NCI-H748 treated with DMSO at 0.1 percent for 48 hours (cell line): ENCODE measurements at places on chromosomes 4 and X.
A peak's percentile ranks its signal among the peaks of the same experiment; 100 is the strongest.

- DNase-seq = no peak
Measured at GRCh38 chr4:42339935-42340406, 57.3 kb upstream of the SHISA3 start.

DNA sequence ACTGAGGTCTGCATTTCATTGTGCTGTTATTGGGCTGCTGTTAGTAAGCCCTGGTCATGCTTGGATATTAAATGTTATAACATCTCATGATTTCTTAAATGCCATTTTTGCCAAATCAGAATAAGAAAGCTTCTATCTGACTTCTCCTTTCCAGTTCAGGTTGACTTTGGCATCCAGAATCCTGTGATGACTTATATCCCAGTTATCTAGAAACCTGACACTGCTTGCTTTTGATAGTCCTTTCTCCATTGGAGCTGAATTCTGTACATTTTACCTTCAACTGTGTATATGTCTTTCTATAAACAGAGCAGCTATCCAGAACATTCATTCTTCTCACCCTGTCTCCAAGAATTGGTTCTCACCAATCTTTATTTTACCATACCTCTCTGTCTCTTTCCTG, 257.7 kb upstream of the GNPDA2 start:
- no peak for DNase-seq

DNA sequence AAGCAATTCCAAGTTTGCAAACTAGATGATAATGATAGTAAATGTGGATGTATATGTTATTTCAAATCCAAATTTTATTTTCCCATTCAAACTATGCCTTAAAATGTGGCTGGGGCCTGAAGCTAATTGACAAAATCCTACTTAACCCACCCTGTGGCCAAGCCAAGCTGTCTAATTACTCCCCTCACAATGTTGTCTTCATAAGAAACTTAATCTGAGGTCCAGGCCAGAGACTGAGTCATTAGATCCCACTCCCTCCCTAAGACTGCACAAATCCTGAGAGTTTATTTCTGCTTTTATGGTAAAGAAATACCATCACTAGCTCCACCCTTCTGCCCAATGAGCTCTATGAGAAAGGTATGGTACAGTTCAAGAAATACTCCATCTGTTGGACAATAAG, 16.6 kb downstream of the SMPX start:
- no peak for DNase-seq

- DNase-seq = no peak
Measured at GRCh38 chr4:170884969-170885570, 795.3 kb upstream of the AADAT start.

GRCh38 chrX:6223516-6223915, 5.2 kb downstream of the NLGN4X start:
- peak; percentile 25 for DNase-seq

DNA sequence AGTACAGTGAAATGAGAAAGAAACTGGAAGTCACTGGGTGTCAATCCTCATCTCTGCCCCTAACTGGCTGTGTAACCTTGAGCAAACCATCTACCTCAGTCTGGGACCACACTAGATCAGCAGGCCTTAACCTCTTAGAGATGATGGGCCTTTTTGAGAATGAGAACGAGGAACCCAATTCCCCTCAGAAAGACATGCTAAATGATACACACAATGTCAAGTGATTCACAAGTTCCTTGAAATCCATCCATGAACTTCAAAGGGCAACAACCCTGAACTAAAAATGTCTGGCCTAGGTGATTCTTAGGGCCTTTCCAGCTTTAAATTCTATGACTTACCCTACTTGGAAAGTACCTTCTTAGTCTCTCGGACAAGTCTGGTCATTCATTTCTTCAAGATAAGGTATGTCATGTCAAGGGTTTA, 47.4 kb downstream of the ACSL4 start:
- DNase-seq = no peak

- DNase-seq = no peak
Measured at GRCh38 chr4:21806991-21807390, 141.6 kb downstream of the KCNIP4 start.

GRCh38 chrX:42823443-42823842, 45.5 kb upstream of the PPP1R2C start:
- no peak for DNase-seq

- DNase-seq = no peak
Measured at GRCh38 chr4:7021930-7022664, 21.1 kb upstream of the TADA2B start.

GRCh38 chrX:84046403-84046984, 141.5 kb downstream of the RPS6KA6 start:
- DNase-seq = peak; percentile 48

- no peak for DNase-seq
Measured at GRCh38 chr4:76525751-76526150, 90.7 kb downstream of the SHROOM3 start.

DNA sequence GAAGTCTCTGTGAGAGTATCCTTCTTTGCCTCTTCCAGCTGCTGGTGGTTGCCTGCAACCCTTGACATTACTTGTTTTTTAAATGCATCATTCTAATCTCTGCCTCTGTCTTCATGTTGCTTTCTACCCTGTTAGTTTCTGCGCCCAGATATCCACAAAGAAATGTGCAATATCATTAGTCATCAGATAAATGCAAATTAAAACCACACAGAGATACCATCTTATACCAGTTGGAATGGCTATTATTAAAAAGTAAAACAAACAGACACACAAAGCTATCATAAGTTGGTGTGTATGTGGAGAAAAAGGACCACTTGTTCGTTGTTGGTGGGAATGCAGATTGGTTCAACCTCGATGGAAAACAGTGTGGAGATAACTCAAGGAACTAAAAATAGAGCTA, 517.4 kb downstream of the FAT4 start:
- no peak for DNase-seq

- no peak for DNase-seq
Measured at GRCh38 chr4:53776141-53776540, 184.9 kb upstream of the LNX1 start.

DNA sequence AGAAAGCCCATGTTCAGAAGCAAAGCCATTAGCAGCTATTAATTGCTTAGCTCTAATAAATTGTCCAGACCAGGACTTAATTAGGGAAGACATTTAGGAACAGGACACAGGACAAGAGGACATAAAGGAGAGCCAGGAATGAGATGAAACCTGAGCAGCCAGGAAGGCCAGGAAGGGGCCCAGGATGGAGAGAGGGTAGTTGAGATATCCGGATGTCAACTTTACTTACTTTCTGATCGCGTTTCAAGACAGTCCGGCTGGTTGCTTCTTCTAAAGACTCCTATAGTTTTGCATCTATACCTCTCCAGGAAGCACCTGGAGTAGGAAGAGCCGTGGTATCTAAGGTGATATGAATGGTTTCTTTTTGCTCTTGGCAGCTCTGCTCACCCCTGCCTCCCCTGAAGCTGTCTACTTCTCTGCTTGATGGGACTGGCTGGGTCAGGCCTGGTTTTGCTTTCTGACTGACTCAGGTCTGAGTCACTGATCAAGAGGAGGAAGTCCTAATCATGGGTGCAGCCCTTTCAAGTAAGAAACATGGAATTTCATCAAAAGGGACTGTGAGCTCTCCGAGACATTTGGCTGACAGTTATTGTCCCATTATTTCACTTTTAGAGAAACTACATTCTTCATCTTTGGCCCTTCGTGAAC, 733.3 kb downstream of the RPA4 start:
- no peak for DNase-seq

DNA sequence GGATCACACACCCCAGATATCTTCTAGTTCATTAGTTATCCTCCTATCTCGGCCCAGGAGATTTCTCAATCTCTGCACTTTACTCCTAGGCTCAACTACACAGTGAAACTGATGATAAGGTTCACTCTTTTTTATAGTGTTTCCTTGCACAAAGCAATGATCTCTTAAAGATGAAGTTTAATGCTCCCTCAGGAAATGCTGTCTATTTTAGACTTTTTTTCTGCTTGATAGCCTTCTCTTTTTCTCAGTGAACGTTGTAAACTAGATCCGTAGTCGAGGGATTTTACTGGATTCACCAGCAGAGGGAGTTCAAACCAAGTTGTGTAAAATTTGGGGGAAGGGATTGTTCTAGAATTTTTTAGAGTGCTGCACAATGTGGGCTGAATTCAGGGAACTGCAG, 269.6 kb downstream of the GBA3 start:
- DNase-seq = no peak

DNA sequence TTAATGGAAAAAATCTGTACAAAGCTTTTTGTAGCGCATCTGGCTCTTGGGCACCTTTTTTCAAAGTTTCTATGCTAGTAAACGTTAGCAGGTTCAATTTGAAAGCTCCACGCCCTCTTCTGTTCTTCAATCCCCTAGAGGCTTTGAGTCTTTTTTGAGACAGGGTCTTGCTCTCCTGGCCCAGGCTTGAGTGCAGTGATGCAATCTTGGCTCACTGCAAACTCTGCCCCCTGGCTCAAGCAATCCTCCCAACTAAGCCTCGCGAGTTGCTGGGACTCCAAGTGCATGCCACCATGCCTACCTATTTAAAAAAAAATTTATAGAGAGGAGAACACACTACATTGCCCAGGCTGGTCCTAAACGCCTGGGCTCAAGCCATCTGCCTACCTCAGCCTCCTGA, 9.2 kb downstream of the RXFP1 start:
- DNase-seq = no peak

DNA sequence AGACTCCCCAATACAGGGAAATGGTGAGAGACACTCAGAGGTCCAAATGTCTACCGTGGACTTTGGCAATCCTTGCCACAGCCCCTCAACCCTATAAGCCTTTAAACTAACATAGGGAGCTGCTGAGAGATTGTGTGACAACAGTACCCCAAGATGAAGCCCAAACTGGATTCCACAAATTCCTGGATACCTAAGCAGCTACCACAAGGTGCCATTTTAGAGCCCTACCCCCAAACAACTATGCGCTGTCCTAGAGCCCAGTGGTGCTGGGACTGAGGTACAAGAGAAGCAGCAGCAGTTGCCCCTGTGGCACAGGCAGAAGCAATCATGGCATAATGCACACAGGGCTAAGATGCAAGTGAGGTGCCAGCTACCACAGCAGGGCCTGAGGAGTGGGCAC, 2.7 kb upstream of the TMPRSS11F start:
- no peak for DNase-seq

GRCh38 chrX:23861215-23861896, 46.4 kb downstream of the APOO start:
- DNase-seq = no peak

DNA sequence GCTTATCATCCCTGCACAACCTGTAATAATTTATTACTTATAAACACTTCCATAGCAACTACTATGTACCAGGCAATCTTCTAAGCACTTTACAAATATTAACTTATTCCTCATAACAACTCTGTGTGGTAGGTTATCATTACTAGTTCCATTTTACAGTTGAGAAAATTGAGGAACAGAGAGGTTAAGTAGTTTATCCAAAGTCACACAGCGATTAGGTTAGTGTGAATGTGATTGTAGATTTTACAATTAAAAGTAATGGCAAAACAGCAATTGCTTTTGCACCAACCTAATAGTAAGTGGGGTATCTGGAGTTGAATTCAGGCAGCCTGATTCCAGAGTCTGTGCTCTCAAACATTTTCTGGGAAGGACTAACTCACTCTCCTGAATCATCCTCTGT, 348.9 kb downstream of the NKX6-1 start:
- DNase-seq = no peak

DNA sequence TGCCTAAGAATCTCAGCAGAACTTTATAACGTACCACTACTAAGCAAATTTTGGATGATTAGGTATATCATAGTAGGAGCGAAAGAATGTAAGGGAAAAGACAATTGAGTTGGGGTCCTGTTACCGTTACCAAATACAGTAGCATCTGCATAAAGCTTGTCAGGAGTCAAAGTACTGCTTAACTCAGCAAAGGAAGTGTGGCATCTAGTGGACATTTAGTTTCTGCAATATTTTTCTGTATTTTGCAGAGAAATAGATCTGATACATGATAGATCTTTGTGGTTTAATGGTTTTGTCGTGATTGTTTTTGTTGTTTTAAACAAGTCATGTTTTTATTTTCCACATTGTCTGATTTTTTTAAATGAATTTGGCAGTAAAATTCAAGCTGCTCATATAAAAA, 81.0 kb upstream of the SMARCAD1 start:
- DNase-seq = no peak

- no peak for DNase-seq
Measured at GRCh38 chr4:156725257-156725656, 246.3 kb downstream of the PDGFC start.

DNA sequence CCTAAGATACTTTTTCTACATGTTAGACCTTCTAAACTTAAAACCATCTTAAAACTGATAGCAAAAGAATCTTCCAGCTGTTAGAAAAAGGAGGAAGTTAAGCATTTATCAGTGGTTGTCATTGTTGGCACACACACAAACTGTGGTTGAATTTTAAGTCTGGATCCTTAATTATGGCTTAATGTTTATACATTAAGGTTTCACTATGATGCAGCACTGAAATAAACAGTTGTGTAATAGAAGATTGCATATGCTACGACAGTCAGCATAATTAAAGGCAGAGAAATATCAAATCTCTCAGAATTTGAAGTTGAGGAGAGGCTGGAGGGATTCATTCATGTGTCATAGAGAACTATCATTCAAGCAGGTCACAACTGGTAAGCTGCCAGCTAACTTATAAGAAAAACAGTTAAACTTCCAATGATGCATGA, 32.3 kb downstream of the ADGRA3 start:
- no peak for DNase-seq

GRCh38 chrX:81286608-81287007, 84.7 kb downstream of the SH3BGRL start:
- DNase-seq = no peak

GRCh38 chrX:6614506-6614905, 79.6 kb upstream of the VCX3A start:
- no peak for DNase-seq

DNA sequence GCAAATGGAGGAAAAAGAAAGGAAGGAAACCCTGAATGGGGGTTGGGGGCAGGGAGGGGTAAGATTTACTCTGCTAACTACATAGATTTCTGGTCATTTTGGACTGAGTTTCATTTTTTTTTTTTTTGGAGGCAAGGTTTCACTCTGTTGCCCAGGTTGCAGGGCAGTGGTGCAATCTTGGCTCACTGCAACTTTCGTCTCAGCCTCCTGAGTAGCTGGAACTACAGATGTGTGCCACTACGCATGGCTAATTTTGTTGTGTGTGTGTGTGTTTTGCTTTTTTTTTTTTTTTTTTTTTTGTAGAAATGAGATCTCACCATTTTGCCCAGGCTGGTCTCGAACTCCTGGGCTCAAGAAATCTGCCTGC, 223.5 kb downstream of the APBB2 start:
- no peak for DNase-seq

- DNase-seq = no peak
Measured at GRCh38 chr4:126267689-126268088, 952.9 kb downstream of the FAT4 start.

- no peak for DNase-seq
Measured at GRCh38 chr4:80788798-80789197, 241.7 kb upstream of the BMP3 start.

- no peak for DNase-seq
Measured at GRCh38 chr4:47442980-47443379, 20.5 kb downstream of the COMMD8 start.

GRCh38 chrX:106249706-106250379, 81.7 kb downstream of the PWWP3B start:
- no peak for DNase-seq

GRCh38 chr4:129839687-129840086, 743.7 kb downstream of the C4orf33 start:
- no peak for DNase-seq
